Activated gamma-delta T cell (primary cell): ENCODE measurements at places on chromosomes 12 and 14.

DNA sequence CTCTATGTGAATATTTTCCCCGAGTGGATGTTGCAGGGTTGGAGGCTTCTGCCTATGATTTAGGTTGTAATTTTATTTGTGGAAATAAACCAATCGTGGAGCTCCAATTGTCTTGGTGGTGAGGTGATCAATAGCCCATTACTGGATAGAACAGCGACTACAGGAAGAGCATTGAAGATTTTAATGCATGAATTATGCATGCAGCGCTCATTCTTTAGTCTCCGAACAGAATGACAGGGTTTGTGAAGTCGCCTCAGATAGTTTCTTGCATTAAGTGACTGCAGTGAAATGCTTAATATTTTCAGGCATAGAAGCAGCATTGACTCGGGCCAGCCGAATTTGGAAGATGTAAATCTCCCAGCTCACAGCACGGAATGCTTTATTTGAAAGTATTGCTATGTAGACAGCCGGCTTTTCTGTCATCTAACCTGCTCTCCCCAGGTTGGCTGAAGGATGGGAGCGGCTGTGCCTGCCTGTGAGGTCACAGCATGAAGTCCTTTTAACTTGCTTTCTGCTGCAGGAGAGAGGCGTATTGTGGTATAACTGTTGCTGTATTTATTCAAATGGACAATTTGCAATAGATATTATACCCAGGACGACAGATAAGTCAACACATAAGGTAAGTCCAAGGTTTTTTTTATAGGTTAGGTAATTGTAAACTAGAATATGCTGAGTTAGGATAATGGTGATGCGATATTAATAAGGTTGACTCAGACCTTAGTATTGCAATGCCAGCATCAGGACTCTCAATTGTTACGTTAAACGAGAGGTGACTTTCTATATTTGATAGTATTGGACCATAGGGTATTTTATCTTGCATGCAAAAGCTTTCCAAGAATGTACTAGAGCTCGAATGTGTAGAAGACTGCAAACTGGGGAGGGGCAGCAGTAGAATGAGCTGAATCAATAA, 135.7 kb downstream of the CNTN1 start:
- DNase-seq = no peak

DNA sequence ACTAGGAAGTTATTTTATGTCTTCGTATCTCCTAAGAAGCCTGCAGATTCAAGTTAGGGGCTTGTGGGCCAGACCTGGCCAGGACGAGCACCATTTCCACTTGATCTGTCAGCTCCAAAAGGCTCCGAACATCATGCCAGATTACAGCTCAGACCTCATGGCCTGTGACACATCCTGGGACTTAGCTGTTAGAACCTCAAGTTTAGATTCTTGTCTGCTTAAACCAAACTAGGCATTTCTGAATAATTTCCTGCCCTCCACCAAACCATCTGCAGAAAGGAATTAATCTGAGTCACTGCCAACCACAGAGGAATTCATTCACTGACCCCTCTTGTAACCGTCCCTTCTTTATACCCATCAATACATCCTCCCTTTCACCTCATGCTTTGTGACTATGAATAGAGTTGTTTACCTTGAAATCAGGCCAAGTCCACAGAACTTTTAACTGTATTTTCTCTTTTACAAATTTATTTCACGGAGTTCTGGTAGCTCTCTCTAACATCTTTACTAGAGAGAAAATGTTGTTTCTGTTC, 120.3 kb downstream of the FBXL14 start:
- DNase-seq = no peak

- DNase-seq = no peak
These were observed 1.2 kb downstream of the NRDE2 start for GRCh38 chr14:90330203-90331196.

GRCh38 chr14:70212752-70213151, 24.0 kb upstream of the SLC8A3 start:
- DNase-seq = no peak

DNA sequence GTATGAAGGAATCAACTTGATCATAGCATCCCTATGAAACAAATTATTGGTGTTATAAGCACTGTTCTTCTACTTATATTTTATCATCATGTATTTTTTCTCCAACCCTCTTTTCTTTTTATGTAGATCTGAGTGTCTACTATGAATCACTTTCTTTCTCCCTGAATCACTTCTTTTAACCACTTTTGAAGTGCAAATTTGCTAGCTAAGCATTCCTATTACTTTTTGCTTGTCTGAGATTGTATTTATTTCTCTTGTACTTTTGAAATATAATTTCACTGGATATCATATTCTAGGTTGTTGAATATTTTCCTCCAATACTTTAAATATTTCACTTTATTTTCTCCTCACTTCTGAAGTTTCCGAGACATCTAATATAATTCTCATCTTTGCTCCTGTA, 1282.3 kb upstream of the FLRT2 start:
- DNase-seq = no peak

DNA sequence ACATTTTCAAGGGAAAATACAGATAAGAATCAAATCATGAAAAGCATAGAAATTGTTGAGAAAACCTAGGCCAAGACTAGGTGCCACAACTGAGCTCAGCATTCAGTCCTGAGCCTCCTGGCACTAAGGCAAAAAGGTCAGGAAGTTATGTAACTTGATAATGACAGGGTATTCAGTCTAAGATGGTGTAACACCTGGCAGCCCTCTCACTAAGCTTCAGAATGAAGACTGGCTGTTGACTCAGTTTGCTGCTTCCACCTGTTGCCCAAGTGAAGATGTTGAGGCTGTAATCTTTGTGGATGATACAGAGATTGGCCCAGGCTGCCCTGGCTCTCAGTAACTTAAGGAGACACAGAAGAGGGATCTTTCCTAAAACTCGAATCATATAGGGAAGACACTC, 19.6 kb downstream of the PROX2 start:
- no peak for DNase-seq

GRCh38 chr12:1844661-1845409, 24.5 kb downstream of the LRTM2 start:
- DNase-seq = no peak

DNA sequence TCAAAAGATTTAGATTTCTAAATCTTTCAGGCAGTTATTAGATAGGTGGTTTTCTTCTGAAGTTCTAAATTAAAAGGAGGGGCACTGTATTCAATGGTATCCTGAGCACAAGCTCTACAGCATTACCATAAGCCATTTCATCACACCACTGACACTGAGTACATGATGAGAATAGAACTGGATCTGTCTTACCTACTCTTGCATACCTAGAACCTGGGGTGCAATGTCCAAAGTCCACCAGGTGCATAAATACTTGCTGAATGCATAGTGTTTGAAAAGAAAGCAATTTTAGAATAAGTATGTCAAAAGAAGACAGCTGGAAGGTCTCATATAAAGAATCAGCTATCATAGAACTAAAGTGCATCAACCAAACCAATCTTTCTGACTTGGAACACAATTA, 85.5 kb upstream of the ACTN1 start:
- no peak for DNase-seq

DNA sequence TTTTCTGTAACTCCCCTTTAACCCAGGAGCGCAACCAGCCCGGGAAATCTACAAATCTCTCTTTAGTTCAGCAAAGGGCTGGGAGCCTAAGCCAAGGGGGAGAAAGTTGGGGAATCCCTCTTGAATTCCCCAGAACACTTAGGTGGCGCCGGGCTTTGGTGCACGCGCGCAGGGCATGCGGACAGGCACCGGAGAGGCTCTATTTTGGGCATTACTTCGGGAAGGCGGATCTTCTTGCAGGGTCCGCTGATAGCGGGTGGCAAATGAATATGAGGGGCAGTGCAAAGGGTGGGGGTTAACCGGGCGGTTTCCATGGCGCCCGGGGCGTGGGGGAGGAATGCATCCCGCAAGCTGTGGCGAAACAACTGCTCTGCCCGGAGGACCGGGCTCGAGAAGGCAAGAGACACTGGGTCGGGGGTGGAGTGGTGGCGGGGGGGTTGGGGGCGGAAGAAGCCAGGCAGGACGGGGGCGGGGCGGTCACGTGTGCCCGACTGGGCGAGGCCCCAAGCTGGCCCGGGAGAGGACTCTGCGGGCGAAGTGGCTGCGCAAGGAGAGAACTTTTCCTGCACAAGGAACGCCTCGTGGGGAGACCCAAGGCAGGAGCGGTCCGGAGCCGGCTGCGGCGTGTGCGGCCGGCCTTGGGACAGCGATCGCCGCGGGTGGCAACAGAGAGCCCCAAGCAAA, at the start of gene FLVCR2:
Gene FLVCR2, plus strand, starts transcription at position 519 of the 684 bp plus-strand sequence. CDS start 353 bp downstream, outside the sequence.
- peak; percentile 30 for DNase-seq

DNA sequence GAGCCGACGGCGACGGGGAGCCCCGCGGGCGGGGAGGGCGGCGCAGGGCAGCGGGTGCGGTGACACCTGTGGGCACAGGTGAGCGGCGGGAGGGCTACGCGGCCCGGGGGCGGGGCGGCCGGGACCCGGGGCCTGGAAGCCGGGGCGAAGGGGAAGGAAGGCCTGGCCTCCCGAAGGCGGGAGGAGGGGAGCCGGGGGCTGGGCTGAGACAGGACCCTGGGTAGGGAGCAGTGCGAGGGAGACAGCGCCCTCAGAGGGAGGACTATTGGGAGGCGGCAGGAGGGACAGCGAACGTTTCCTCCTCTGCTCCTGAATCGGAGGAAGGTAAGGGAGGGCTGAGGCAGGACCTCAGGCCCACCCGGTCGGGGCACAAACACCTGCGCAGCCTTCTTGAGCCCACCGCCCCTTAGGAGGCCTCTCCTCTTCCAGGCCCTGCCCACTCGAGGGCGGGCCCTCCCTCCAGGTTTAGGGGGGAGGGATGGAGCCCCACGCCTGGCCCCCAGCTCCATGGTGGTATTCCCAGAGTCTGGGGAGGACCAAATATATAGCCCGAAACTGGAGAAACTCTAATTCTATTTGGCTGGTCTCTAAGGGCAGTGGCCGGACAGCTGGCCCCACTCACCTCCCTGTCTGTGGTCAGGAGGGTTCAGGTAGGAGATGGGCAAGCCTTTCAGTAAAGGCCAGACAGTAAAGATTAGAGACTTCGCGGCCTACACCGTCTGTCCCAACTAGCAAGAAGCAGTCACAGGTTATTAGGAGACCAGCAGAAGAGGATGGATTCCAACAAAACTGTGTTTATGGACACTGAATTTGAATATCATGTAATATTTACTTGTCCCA, 509 bp downstream of the PLEKHG6 start:
- no peak for DNase-seq

GRCh38 chr14:59895721-59896120, 24.2 kb upstream of the LRRC9 start:
- no peak for DNase-seq

GRCh38 chr12:56572288-56572687, 50.7 kb downstream of the RBMS2 start:
- no peak for DNase-seq

DNA sequence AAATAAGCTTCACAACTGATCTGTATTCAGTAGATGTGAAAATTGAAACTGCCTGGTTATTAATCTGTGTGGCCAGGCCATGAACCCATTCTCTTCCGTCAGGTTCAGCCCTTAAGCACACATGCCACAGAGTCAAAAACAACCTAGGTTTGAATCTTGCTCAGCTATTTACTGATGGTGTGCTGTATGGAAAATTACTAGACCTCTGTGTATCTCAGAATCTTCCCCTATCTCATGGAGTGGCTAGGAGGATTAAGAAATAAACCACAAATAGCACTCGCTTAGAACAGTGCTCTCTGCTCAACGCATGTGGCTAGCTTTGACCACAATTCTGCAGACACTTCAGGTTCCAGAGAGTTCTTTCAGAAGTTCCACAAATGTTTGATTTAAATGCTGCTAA, 240.7 kb upstream of the PLEKHG7 start:
- DNase-seq = no peak

DNA sequence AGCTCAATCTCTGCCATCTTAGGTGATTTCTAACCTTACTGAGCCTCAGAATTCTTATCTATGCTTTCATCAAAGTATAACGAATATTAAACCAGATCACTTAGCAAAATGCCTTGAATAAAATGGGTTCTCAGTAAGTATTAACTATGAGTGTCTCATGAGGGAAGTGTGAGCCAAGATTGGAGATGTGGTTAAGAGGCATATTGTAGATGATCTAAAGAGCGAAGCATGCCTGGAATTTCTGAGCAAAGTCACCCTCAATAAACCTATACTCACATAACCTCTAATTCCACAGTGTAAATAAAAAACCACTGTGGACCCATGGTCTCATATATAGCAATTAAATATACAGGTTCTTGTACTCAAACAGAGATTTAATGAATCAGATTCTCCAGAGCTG, 193.1 kb upstream of the FSCB start:
- no peak for DNase-seq

- DNase-seq = no peak
These were observed 56.5 kb downstream of the HSPB8 start for GRCh38 chr12:119235197-119235751.

DNA sequence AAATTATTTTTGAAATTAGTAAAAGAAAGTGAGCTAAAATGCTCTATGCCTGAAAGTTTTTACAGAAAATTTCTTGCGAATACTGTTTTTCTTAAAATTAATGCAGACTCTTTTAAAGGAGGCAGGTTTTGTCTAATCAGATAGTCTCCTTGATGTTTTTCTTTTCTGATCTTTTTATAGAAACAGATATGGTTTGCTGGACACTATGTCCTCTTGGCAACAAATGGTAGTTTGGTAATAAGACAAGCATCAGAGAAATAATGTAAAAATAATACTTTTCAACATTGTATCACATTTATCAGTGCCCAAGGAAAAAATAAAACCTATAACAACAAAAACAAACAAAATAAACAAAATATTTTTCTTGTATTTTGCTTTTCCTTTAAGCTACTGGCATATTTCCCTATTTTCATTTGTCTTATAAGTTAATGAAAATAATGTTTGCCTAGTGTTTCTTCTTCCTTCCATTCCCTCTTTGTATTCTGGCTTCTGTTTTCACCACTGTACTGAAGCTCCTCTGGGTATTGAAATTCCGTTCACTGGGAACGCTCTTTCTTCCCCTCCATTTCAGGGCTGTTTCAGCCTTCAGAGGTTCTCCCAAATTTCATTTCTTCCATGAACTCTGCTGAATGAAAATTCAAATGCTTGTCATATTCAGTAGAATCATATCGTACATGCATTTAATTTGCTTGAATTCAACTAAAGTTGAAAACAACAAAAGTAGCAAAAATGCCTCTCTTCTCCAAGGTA, 115.3 kb downstream of the TRMT5 start:
- no peak for DNase-seq

DNA sequence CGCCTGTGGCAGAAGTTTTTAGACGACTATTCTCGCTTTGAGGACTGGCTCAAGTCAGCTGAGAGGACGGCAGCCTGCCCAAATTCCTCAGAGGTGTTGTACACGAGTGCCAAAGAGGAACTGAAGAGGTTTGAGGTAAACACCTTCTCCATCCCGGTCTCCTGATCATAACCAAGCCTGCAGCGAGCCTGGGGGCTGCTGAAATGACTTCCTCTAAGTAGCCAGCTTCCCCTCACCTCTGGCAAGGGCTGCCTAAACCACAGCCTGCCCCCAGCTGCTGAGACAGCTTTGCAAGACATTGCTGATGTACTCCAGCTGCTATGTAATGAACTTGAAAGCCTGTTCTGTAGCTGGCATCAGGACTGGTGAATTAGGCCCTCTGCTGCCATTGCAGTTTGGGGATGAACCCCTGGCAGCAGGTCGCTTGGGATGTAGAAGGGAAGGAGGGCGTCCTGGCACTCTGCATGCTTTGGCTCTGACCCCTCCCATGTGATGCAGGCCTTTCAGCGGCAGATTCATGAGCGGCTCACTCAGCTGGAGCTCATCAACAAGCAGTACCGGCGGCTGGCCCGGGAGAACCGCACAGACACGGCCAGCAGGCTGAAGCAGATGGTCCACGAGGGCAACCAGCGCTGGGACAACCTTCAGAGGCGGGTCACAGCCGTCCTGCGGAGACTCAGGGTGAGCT, 84.6 kb downstream of the ESR2 start:
- DNase-seq = no peak
